Activated naive CD4-positive, alpha-beta T cell treated with anti-CD3 and anti-CD28 coated beads, Interleukin-2, amount 50 U/mL, for 72 hours (primary cell): ENCODE measurements at places on chromosomes 5 and 9.

DNA sequence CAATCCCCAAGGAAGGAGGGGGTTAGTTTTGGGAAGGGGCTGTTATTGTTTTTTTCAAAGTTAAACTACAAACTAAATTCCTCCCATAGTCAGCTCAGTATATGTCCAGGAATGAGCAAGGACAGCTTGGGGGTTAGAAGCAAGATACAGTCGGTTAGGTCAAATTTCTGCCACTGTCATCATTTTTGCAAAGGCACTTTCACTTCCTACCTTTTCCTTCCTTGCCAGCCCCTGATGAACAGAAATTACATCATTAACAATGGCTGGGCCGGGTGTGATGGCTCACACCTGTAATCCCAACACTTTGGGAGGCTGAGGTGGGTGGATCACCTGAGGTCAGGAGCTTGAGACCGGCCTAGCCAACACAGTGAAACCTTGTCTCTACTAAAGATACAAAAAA, 51.5 kb upstream of the HRH2 start:
- no peak for DNase-seq

- no peak for DNase-seq
These were observed 61.7 kb downstream of the KLF9 start for GRCh38 chr9:70352802-70353201.

DNA sequence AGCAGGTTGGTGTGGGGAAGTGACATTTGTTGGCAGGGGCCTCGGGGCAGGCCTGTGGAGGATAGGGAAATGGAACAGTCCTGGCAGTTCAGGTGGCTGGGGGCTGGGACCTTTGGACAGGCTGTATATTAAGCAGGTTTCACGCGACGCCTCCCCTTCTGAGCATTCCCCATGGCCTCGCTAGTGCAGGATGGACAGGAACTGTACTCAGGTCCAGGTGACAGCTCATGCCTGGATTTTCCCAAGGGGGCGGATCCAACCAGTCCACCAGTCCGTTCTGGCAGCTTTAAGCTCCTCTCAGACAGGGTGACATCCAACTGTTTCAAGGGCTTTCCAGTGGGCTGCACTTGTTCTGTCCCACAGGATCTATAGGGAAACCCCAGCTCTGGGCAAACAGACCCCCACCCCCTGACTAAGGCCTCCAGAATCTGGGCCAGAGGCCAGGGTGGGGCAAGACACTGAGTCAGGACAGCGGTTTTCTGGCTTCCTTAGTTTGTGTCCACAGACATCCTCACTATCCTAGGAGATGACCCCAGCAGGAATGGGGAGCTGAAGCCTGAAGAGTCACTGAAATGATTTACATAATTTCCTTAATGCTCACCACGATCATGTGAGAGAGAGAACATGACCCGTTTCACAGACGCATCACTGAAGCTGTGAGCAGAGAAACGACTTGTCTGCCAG, 20.9 kb downstream of the CSF2 start:
- peak; percentile 55 for DNase-seq

DNA sequence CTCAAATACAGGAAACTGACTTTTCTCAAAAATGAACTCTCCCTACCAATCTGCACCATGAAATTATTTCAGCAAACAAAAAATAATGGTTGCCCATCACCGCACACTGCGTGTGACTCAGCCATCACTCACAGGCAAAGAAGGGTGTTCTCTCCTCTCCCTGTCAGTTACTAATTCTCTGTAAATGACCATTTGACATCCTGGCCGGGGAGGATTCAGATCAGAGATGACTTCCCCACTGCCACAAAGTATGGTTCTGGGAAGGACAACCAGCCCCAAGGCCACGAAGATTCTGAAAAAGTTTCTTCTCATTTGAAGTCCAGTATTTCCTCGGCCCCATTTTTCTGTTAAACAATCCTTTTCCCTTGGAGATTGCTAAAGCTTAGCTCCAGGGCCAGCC, 199.4 kb downstream of the AUH start:
- no peak for DNase-seq

- DNase-seq: no peak
These were observed 18.2 kb downstream of the SLC22A5 start for GRCh38 chr5:132387640-132388117.

GRCh38 chr5:122153230-122153629, 23.9 kb downstream of the ZNF474 start:
- DNase-seq: no peak

- DNase-seq: no peak
These were observed 378.3 kb downstream of the KCTD16 start for GRCh38 chr5:144548936-144549335.

DNA sequence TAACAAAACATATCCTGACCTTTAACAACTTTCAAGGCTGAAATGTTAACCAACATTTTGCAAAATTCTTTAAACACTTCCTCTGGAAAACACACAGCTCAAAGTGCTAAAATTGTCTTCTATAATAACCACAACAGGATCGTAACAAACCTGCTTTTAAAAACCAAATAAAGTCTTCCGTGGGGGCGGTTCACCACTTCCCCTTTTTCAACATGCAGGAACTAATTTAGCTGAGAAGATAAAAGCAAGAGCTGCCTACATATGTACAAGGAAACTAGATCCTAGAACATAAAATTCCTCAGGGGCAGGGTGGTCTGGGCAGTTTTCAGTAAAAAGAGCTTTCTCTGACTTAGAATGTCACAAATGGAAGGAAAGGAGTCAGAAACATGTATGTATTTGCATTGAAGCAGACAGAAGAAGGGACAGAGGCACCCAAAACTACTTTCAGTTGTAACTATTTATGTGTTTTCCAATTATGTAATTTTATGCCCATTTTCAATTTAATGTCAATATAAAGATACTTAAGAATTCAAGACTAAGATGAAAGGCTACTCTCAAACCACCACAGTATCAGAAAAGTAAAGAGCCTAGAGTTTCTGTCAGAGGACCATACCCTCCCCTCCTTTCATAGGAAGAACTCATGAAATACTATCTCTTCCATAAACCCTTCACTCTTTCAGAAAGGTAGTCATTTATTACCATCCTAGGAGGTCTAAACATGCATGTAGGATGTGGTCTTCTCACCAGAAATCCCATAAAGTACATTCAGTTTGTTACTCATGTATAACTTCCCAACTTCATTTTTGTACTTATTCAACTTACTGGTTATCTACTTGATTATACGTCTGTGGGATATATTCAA, 185.9 kb upstream of the RASA1 start:
- DNase-seq: no peak

- no peak for DNase-seq
These were observed 92.2 kb upstream of the CKMT2 start for GRCh38 chr5:81140943-81141342.

DNA sequence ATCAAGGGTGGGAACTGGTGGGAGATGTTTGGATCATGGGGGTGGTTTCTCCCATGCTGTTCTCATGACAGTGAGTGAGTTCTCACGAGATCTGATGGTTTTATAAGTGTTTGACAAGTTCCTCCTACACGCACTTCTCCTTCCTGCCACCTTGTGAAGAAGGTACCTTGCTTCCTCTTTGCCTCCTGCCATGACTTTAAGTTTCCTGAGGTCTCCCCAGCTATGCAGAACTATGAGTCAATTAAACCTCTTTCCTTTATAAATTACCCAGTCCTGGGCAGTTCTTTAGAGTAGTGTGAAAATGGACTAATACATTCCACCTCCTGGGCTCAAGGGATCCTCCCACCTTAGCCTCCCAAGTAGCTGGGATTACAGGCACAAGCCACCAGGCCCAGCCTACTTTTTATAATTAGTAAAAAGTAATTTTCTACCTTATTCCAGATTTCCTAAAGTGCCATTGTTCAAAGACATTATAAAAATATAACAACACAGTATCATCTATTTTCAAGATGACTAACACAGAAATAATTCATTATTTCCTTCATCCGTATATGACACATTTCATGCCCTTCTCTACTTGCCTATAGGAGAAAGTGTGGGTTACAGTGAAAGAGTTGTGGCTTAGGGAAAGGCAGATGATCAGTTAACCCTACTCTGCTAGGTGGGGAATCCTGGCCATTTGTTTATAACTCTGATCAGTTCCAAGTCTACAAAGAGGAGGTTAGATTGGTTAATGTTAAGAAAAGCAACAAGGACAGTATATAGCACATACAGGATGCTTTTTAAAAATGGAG, 99.9 kb downstream of the TTC39B start:
- DNase-seq: no peak

- no peak for DNase-seq
These were observed 78.0 kb downstream of the YIPF5 start for GRCh38 chr5:144092508-144092907.

- no peak for DNase-seq
These were observed 63.5 kb downstream of the MEF2C start for GRCh38 chr5:88819301-88819999.

DNA sequence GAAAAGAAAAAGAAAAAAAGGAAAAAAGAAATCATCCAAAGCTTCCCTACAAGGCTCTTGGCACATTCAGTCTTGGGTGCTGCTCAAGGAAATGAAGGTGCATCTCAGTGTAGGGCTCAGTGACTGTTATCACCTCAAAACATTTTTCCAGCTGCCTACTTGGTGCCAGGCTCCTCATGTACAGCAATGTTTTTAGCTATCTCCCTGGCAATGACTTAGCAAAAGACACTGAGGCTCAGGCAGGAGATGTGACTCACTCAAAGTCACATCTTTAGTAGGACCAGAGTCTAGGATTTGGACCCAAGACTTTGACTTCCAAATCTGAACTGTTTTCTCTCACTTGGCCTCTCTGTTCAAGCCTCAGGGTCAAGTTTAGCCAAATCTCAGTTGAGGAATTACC, 264.2 kb downstream of the CRB2 start:
- DNase-seq: no peak

GRCh38 chr9:79014929-79015699, 556.7 kb upstream of the TLE4 start:
- no peak for DNase-seq

- DNase-seq: no peak
These were observed 163.6 kb upstream of the SEMA6A start for GRCh38 chr5:116738239-116738614.

- DNase-seq: no peak
These were observed 324.3 kb upstream of the RFX3 start for GRCh38 chr9:3850098-3850497.
